ENCODE measurements at places on chromosomes 4 and X.

- no peak for DNase-seq
Measured at GRCh38 chrX:23784470-23785331, 1.7 kb downstream of the SAT1 start.

GRCh38 chr4:25879991-25880651 lies 17.3 kb upstream of the SEL1L3 start:
- DNase-seq = no peak

- DNase-seq = no peak
Measured at GRCh38 chr4:39029752-39030694, 2.2 kb downstream of the TMEM156 start.

DNA sequence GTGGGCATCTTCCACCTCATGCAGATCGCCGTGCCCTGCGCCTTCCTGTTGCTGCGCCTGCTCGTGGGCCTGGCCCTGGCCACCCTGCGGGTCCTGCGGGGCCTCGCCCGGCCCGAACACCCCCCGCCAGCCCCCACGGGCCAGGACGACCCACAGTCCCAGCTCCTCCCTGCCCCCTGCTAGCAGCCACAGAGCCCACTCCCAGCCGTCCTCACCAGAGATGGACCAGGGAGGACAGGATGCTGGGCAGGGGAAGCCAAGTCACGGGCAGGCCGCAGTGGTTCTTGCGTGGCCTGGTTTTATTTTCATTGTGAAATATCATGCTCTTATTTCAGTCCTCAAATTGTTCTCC lies 15.1 kb downstream of the DGKQ start:
- DNase-seq = no peak

- DNase-seq = no peak
Measured at GRCh38 chr4:57043347-57044251, 64.9 kb downstream of the POLR2B start.

DNA sequence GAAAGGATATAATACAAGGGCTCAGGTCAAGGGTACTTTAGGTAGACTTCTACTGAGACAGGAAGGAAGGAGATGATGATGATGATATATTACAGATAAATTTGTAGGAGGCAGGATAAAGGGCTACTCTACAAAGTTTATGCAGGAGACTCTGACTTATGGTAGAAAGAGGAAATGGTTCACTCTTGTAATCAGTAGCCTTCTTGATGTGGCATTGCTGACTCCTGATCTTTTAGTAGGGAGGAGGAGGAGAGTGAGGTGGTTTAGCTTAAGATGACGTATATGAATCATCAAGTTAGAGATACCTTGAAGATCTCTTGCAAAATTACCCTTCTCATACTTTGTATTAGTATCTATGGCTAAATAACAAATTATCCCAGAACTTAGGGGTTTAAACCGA lies 4.7 kb downstream of the BLTP1 start:
- no peak for DNase-seq

DNA sequence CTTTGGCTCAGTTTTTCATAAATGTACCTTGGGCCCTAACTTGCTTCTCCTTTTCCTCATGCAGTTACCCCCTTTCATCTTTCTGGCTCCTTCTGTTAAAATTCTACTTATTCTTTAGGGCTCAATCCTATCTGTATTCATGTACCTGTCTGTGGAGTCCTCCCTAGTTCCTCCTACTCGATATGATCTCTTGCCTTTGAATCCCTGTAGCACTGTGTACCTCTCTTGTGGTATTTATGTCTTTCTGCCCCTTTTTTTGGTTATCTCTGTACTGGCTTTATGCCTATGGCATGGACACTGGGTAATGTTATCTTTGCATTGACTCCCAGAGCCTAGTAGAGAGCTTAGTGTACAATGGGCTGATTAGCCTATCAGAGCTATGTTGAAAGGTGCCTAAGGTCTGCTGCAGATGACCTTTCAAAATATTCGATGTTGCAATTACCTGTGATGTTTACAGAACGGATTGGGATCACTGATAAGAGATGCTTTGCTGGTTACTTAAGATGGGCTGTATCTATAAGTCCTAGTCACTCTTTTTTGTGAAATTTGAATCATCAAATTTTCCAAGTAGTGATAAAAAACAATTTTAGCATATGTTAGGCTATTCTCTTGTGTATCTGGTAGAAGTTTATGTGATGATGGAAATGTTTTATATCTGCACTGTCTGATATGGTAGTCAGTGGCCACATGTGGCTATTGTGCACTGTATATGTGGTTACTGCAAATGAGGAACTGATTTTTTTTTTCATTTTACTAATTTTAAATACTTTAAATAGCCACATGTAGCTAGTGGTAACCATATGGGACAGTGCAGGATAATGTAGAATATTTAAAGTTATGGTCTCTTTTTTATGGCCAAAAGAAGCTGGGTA lies 33.5 kb downstream of the TMEM164 start:
- no peak for DNase-seq

GRCh38 chr4:3317011-3317655 lies 24.3 kb downstream of the RGS12 start:
- DNase-seq = no peak

GRCh38 chrX:111159232-111159631 lies 63.2 kb downstream of the PAK3 start:
- DNase-seq = no peak

DNA sequence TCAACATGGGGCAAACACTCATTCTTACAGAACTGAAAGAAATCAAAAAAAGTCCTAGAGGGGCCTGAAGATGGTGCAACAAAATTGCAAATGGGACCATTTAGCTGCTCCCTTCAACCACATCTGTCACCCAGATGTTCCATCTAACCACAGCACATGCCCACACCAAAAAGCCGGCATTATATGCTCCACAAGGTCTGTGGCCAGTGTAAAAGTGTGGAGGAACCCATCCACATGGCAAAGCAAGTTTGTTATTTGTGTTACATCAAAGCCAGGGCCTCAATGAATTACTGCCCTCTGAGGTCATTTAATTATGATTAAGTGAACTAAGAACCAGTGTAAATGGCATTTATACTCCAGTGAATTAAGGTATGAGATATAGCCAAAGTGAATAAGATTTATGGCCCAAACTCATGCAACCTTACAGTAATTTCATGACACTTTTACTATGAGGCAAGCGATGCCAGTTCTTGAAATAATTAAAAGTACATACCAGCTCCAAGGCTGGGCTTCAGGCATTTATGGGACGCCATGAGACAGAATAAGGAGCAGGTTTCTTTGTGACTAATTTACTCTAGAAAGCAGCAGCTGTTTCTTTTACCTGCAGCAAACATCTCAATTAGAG lies 48.7 kb upstream of the FGF16 start:
- no peak for DNase-seq

GRCh38 chr4:145545031-145545430 lies 63.4 kb downstream of the SMAD1 start:
- no peak for DNase-seq

- DNase-seq = no peak
Measured at GRCh38 chr4:152169683-152170082, 366.2 kb downstream of the FBXW7 start.

DNA sequence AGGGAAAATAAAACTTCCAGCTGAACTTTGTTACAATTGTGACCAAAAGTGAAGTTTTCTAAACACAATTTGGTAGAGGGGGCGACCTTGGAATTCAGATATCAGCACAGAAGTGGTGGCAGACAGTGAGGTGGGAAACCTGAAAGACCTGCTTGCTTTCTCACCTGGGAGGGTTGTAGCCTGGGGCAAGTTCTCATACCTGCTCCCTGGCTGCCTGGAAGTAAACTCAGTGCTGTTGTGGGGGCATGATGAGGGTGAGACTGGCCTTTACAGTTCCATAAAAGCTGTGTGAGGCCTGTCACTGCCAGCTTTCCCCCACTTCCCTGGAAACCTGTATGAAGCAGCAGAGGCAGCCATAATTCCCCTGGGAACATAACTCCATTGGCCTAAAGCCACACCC lies 1180.2 kb downstream of the FAM133A start:
- DNase-seq = no peak

DNA sequence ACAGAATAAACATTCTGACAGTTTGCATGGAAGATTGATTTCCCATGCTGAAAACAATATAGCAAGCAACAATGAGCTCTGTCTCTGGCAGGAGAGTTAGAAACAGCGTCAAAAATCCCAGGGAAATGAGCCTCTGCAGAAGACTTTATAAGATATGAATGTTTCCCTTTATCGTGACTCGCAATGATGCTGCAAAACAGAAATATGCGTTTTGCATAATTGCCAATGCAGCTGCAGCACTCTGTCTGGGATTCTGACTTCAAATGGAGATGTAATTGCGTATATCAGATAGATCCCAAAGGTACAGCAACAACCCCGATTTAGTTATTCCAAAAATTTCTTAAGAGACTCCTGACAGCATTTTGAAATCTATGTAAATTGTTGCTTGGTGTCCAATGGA lies 702.4 kb upstream of the EPHA5 start:
- no peak for DNase-seq

- no peak for DNase-seq
Measured at GRCh38 chr4:35772291-35772690, 472.0 kb downstream of the ARAP2 start.

- no peak for DNase-seq
Measured at GRCh38 chr4:73221734-73222133, 36.9 kb downstream of the ANKRD17 start.

- no peak for DNase-seq
Measured at GRCh38 chrX:39242187-39242586, 440.9 kb downstream of the MID1IP1 start.

DNA sequence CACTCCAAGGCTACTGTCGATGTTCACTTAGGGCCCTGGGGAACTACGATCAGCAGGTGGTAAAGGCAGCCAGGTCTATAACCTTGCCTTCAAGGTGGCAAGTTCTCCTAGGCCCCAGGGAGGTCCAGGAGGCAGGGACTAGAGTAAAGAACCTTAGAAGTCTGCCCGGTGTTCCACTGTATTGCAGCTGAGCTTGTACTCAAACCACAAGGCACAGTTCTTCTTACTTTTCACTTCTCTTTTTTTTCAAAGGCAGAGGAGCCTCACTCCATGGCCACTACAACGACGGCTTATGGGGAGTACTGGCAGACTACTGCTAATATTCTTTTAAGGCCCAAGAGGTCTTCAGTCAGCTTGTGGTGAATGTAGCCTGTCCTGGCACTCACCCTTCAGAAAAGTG lies 78.8 kb upstream of the GPR174 start:
- DNase-seq = no peak

GRCh38 chr4:16129336-16129735 lies 45.5 kb upstream of the PROM1 start:
- DNase-seq = no peak

DNA sequence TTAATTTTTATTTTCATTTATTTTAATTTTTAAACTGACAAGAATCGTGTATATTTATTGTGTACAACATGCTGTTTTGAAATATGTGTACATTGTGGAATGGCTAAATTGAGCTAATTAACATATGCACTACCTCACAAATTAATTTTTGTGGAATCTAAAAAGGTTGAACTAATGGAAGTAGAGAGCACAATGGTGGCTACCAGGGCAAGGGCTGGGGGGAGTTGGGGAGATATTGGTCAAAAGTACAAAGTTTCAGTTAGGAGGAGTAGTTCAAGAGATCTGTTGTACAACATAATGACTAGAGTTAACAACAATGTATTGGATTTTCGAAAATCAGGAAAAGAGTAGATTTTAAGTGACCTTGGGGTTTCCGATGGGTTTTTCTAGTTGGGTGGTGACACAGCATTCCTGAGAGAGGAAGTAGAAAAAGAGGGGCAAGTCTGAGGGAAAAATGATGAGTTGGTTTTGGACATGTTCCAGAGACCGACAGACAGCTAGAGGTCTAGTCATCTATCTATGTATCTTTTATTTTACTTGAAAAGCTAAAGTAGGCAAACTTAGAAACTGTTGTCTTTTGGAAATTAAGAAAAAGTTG lies 23.2 kb downstream of the APOO start:
- DNase-seq = no peak

DNA sequence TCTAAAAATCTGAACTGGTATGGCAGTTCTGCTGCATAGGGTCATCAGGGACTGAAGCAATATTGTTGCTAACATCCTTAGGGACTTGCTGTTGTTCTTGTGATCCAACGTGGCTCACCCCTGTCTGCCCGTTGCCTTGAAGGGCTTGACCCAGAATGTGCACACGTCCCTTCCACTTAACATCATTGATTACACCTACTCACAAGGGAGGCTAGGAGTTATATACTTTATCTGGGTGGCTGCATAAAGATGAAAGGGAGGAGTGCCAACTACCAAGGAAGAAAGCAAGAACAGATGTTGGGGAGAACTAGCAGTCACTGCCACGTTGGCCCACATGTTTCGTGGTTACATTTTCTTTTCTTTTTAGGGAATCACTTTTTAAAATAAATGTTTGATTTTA lies 34.0 kb downstream of the SLC9A6 start:
- no peak for DNase-seq

GRCh38 chrX:42460706-42461105 lies 317.3 kb downstream of the PPP1R2C start:
- no peak for DNase-seq

DNA sequence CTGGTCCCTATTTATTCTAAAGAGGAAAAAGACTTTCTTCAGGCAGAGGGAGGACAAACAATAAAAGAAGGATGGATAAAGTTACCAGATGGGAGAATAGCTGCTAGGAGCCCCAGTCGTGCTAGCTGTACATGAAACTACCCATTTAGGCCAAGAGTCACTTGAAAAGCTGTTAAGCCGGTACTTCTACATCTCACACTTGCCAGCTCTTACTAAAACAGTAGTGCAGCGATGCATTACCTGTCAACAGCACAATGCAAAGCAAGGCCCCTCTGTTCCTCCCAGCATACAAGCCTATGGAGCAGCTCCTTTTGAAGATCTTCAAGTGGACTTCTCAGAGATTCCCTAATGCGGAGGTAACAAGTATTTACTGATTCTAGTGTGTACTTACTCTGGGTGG lies 1138.8 kb downstream of the ARAP2 start:
- no peak for DNase-seq

DNA sequence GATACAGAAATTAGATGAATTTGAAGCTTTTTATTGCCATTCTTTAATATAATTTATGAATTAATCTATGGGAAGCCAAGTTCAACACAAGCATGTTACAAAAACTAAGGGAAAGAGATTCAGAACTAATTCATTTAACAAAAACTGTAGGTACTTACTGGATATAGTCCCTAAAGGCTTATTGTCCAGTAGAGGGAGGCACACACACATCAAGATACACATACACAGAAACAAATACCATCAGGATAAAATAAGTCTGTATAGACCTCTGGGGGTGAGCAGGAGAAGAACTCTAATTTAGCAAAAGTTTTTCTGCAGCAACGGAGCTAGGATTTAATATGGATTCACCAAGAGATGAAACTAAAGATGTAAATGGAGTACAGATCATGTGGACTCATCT lies 83.0 kb upstream of the IL13RA1 start:
- DNase-seq = no peak

DNA sequence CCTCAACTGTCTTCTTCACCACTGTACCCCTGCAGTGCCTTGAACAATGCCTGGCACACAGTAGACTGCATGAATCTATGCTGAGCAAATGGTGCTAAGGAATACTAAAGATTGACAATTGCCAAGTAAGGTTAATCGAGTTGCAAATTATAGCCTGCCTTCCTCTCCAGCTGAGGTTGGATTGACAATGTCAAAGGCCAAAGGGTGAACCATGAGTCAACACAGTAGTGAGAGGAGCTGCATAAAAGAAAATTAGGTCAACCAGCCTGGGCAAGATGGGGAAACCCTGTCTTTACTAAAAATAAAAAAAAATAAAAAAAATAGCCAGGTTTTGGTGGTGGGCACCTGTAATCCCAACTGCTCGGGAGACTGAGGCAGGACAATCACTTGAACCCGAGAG lies 97.1 kb upstream of the BMPR1B start:
- no peak for DNase-seq
